ENCODE measurements at places on chromosomes 3 and 15.

DNA sequence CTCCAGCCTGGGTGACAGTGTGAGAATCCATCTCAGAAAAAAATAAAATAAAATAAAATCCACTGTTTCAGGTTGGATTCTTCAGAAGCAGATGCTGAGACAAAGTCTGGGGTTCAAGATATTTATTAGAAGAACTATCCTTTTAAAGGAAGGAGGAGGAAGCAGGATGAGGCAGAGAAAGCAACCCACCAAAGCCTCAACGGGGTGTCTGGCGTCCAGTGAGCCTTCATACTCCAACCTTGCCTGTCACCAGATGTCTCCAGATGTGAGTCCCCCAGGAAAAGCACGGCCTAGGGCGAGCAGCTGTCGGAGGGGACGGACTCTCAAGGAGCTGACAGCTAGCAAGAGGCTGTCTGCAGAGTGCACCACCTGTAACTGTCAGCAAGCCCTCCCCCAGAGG, 37.3 kb downstream of the MB21D2 start:
- DNase-seq = no peak

- no peak for DNase-seq
These were observed 225.6 kb downstream of the MINAR1 start for GRCh38 chr15:79657722-79658121.

GRCh38 chr3:48681541-48681880, 4.2 kb downstream of the NCKIPSD start:
- DNase-seq = no peak

- DNase-seq = no peak
These were observed 107.1 kb upstream of the ICE2 start for GRCh38 chr15:60585743-60586708.

DNA sequence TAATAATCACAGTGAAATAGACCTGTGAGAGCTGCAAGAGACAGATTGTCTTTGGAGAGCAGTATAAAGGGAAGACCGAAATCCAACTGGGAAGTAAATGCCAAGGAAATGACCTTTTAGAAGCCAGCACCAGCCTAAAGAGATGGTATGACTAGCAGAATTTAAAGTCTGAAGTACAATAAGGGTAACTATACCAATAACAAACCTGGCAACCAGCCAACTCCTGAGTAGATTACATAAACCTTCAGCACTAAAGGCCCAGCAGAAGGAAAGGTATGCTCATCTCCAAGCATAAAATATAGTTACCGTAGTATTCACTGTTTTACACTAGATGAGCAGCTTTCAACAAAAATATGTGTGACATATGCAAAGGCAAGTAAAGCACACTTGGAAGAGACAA, 155.1 kb upstream of the SATB1 start:
- no peak for DNase-seq

DNA sequence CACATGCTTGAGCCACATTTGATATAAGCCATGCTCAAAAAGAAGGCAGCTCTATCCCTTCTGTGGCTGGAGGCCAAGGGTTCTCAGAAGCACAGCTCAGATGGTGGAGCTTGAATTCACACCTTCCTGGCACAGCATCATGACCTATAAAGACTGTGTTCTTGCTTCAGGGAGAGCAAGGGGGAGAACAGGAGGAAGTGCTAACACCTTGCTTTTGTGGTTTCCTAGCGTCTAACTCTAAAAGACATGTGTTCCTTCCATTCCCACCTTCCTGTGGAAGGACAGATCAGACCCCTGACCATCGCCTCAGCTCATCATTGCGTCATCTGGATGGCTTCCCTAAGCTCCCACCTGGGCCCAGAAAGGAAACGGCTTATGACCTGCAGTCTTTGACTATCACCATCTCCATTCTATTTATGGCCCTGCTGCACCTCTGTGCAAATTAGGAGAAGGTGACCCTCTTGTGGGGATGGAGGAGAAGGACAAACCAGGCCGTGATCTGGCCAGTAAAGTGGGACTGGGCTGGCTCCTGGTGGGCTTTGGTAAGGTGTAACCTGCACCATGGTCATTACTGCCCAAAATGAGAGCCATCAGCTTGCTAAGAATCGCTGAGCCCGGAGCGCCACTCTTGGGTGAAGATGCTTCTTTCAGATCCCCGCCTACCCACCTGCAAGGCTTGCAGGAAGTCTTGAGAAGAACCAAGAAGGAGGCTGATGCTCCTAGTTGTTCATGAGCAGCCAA, 128.5 kb downstream of the SERPINI1 start:
- no peak for DNase-seq

DNA sequence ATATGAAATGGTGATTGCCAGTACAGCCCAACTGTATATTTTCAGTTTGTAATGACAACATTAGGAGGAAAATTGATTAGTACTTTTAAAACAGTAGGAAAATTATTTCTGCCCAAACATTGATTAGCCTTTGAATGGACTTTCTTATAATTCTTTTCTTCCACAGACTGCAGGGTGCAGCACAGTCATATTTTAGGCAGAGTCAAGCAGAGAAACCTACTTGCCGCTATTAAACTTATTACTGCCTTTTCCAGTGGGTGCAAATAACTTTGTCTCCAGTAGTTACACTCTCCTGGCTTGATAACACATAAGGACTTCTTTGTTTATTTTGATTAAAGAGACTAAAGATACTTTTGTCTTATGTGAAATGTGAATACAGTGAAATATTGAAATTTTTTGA, 85.4 kb downstream of the PPM1L start:
- DNase-seq = no peak

DNA sequence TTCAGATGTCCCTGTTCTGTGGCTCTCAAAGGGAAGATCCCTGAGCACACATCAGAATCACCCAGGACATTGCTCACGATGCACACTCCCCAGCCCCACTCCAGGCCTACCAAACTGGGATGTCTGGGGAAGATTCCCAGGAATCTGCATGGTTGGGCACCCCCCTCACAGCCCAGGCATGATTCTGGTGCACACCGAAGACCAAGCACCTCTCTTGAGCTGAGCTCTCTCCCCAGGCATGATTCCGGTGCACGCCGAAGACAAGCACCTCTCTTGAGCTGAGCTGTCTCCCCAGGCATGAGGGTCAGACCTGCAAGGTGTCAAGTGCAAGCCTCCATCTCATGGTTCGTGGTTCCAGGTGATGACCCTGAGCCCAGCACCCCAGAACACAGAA, 112.2 kb upstream of the MEF2A start:
- no peak for DNase-seq

- no peak for DNase-seq
These were observed 88.3 kb upstream of the CLSTN2 start for GRCh38 chr3:139846729-139847128.

DNA sequence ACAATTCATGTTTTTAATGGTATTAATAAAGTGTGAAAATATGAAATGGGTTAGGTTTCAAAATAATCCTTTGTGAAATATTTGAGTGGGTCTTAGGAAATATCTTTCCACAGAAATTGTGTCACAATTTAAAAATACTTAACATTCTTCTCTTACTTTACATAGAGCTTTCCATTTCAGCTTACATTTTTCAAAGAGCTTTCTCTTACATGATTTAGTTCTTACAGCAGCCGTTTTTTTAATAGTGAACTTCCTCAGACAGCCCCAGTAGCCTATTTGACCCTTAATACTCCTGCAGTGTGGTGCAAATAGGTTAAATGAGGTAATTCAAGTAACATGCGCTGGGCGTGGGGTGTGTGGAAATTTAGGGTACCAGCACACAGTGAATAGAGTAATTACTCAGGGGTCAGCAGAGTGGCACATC, 21.8 kb downstream of the P2RY12 start:
- DNase-seq = no peak

DNA sequence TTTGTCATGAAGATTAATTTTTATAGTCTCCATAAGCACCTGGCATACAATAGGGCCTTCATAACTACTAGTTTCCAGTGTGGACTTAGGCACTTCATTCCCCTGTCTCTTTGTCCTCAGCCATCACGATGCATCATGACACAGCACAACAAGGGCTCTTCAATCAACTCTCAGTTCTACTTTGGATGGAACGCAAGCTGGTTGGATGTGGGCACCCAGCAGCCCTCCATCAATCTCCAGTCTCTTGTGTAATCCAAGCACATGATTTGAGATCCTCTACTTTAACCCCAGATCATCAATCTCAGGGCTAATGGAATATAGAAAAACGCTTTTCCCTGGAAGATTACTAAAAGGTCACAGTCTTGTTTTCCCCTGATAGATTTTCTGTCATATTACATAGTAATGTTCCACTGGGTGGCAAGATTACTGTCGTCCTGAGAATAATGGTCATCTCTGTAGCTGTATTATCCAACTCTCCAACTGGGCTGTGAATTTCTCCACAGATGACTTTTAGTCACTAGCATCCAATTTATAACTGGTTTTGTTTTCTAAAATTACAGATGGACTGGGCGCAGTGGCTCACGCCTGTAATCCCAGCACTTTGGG, 22.9 kb upstream of the CHRNA7 start:
- DNase-seq = no peak
